ENCODE measurements at places on chromosomes 16 and 17. TPM values are rescaled to one million over a fixed set of nuclear protein-coding genes. Genes with fewer than 3 reads are reported as not detected.

- H3K4me1 ChIP-seq, result no peaks in the 10 kb centered on the region
- peaks cover 32% of the 10 kb centered on the region for H3K27me3 ChIP-seq
- H3K36me3 ChIP-seq, result no peaks in the 10 kb centered on the region
- H3K27ac ChIP-seq, result no peak overlapping the region
Observed at GRCh38 chr16:55379371-55379770, 55.4 kb downstream of the IRX6 start.

DNA sequence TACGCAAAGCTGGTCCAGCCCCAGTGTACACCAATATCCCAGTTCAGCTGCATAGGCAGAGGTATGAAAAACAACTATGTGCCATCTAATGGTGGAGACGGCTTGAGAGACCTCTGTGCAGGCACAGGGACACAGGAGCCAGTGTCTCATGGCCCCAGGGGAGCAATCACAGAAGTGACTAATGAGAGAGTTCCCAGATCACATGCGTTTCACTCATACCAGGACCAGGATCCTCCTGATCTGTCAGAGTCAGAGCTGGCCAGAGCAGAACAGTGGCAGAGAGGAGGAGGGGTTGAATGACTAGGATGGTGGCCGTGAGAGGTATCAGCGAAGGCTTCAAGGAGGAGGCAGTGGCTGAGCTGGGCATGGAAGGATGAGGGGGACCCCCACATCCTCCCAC, 41.1 kb downstream of the TMEM132E start:
- H3K4me1 ChIP-seq, result no peaks in the 10 kb centered on the region
- H3K36me3 ChIP-seq, result no peaks in the 10 kb centered on the region
- H3K27ac ChIP-seq, result no peak overlapping the region
- H3K27me3 ChIP-seq, result no peaks in the 10 kb centered on the region
- no peak overlapping the region for H3K4me3 ChIP-seq
- DNase-seq, result no peak

- peak overlapping the region; percentile 95 for H3K27ac ChIP-seq
- DNase-seq, result no peak
- H3K27me3 ChIP-seq, result no peaks in the 10 kb centered on the region
- H3K4me1 ChIP-seq, result peaks cover 23% of the 10 kb centered on the region
Observed at GRCh38 chr16:29994600-29995323, 655 bp downstream of the HIRIP3 start.

GRCh38 chr17:45131616-45132319, 547 bp downstream of the PLCD3 start:
- no peaks in the 10 kb centered on the region for H3K27me3 ChIP-seq
- peak overlapping the region; percentile 70 for H3K27ac ChIP-seq
- H3K4me1 ChIP-seq, result peaks cover 62% of the 10 kb centered on the region
- DNase-seq, result no peak
- no peaks in the 10 kb centered on the region for H3K36me3 ChIP-seq
- peak overlapping the region; percentile 77 for H3K4me3 ChIP-seq

DNA sequence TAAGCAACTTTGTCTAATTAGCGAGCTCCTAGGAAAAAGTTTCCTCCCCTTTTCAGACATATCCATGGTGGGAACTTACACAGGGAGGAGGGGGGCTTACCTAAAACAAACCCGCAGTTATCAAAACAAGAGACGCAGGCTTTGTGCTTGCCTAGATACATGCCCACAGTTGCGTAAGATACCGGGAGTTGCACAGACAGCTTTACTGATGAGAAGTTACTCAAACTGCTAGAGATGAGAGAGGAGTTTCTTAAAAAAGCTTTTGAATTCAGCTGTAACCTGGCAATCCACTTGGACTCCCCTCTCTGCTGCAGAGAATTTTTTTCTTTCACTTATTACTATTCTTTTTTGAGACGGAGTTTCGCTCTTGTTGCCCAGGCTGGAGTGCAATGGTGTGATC, 6.8 kb upstream of the ZP2 start:
- peaks cover 34% of the 10 kb centered on the region for H3K27me3 ChIP-seq
- DNase-seq, result peak; percentile 27
- H3K36me3 ChIP-seq, result no peaks in the 10 kb centered on the region
- no peak overlapping the region for H3K27ac ChIP-seq

- H3K36me3 ChIP-seq, result peaks cover 42% of the 10 kb centered on the region
- H3K4me3 ChIP-seq, result no peak overlapping the region
- no peaks in the 10 kb centered on the region for H3K27me3 ChIP-seq
- peaks cover 5% of the 10 kb centered on the region for H3K4me1 ChIP-seq
- no peak overlapping the region for H3K27ac ChIP-seq
Observed at GRCh38 chr17:30173649-30174048, 57.0 kb downstream of the NSRP1 start.

- H3K36me3 ChIP-seq, result no peaks in the 10 kb centered on the region
- no peak overlapping the region for H3K27ac ChIP-seq
- peaks cover 27% of the 10 kb centered on the region for H3K27me3 ChIP-seq
- DNase-seq, result no peak
- H3K4me1 ChIP-seq, result no peaks in the 10 kb centered on the region
Observed at GRCh38 chr17:4509401-4509800, 10.7 kb downstream of the SPNS2 start.

- no peak overlapping the region for H3K27ac ChIP-seq
- no peaks in the 10 kb centered on the region for H3K4me1 ChIP-seq
- no peaks in the 10 kb centered on the region for H3K36me3 ChIP-seq
- DNase-seq, result no peak
- H3K27me3 ChIP-seq, result peaks cover 28% of the 10 kb centered on the region
- H3K4me3 ChIP-seq, result no peak overlapping the region
Observed at GRCh38 chr16:55273356-55273755, 50.6 kb upstream of the IRX6 start.

GRCh38 chr17:69561462-69561861, 147.0 kb downstream of the MAP2K6 start:
- peaks cover 15% of the 10 kb centered on the region for H3K27me3 ChIP-seq
- H3K4me3 ChIP-seq, result no peak overlapping the region
- DNase-seq, result no peak

DNA sequence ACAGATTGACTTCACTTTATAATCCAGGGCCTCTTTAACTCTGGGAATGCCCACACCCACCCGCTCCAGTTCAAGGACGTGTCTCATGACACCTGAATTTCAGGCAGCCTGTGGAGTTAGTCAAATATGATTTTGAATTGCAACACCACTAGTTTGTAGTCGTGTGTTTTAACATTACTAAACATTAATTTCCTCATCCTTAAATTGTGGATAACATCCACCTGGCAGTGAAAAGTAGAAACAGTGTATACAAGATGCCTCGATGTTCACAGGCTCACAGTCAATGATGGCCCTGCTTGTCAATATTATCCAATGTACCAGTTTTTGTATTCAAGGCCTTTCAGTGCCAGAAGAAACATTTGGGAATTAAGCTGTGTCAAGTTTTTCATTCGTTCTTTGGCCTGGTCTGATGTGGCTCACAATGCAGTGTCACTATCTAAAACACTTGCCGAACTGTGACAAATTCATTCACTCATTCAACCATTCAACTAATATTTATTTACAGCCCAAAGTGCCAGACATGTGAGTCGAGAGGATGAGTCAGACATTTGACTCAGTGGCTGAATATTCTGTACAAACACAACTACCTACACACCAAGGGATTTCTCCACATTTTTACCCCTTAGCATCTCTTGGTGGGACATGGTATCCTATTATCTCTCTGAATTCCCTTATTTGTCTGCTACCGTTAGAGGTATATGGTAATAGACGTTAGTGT, 1.4 kb downstream of the MEIOB start:
- H3K27ac ChIP-seq, result peak overlapping the region; percentile 28
- peaks cover 3% of the 10 kb centered on the region for H3K27me3 ChIP-seq
- H3K36me3 ChIP-seq, result no peaks in the 10 kb centered on the region

NTN1 gene
- 19.9 TPM for total RNA-seq

ABCC11 gene
- 0.48 TPM for total RNA-seq

CALB2 gene
- total RNA-seq, result not detected

BCO1 gene
- total RNA-seq, result not detected

CCL4 gene
- total RNA-seq, result not detected

Measured in osteocyte (in vitro differentiated cells).